A172 (cell line): ENCODE measurements at places on chromosomes 16 and 17.

DNA sequence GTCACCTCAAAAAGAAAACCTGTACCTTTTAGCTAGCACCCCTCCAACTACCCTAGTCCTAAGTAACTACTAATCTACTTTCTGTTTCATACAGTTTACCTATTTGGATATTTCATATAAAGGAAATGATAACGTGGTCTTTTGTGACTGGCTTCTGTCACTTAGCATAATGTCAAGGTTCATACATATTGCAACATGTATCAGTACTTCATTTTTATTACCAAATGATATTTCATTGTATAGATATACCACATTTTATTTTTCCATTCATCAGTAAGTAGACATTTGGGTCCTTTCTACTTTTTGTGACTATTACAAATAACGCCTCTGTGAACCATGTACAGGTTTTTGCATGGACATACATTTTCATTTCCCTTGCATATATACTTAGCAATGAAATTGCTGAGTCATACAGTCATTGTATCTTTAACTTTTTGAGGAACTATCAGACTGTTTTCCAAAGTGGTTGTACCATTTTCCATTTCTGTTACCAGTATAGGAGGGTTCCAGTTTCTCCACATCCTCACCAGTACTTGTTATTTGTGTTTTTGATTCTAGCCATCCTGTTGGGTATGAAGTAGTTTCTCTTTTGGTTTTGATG, 23.7 kb downstream of the MOSMO start:
- DNase-seq: no peak

DNA sequence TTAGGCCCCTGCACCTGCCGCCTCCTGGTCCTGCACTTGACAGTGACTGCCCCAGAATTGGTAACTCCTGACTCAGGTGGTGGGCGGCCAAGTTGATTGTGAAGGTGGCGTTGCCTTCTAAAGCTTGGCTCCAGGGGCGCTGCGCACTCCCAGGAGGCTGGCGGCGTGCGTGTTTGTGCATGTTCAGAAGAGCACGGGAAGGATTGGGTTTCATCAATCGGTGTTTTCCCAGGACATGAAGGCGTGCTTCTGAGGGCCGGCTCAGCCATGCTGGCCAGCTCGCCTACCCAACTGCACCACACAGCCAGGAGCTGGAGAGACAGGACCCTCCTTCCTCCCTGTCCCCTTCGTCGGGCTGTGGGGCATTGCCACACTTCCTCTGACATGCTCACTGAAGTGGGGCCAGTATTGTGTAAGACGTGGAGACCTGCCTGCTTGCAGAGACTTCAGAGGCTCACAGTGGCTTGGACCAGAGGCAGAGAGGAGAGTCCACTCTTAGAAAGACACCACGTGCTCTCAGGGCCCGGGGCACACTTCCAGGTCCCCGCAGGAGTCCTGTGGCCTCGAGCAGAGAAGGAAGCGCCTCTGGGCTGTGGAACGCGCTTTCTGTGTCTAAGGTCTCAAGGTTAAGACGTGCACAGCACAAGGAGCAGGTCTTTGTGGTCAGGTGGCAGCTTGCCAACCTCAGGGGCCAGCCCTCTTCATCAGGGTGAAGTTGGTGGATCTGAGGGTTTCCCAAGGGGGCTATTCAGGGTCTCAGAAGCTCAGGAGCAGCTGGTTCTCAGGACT, 2.8 kb downstream of the RAB40C start:
- no peak for DNase-seq

GRCh38 chr17:40106760-40107521, 6.6 kb upstream of the NR1D1 start:
- DNase-seq: no peak

- DNase-seq: no peak
Measured at GRCh38 chr17:49387498-49388289, 25.6 kb upstream of the ZNF652 start.

- peak; percentile 54 for DNase-seq
Measured at GRCh38 chr17:6641247-6641863, 495 bp downstream of the TXNDC17 start.

DNA sequence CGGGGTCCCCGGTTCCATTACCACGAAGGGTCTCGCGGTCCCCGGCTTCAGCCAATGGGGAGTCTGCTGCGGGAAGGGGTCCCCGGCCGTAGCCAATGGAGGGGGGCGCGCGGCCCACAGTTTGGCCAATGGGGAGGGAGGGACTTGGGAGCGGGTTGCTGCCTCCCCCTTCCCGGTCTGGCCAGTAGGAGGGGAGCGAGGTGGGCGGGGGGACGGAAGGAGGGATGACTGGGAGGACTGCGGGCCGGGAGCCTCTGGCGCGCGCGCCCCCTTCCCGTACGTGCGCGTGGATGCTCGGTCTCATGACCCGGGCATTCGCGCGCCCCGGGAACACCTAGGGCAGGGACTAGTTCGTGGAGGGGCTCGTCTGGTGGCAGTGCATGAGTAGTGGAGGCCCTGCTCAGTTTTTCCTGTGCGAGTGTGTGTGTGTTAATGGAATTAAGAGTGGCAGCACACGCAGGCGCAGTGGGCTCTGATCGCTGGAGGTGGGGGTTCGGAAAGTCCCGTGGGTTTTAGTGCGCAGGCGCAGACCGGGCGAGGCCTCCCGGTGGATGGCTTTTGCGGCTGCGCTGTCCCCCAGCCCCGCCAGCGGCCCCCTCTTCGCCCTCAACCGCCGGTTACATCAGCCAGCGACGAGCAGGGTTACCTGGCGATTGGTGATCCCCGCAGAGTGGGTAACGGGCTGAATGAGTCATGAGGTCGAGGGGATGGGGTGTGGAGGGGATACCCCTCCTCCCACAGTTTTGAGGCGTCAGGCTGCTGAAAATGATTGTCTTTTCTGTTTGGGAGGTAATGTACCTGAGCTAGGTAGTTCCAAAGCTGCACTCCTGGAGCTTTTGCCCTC, 1.3 kb downstream of the ATXN2L start:
- DNase-seq: peak; percentile 96

DNA sequence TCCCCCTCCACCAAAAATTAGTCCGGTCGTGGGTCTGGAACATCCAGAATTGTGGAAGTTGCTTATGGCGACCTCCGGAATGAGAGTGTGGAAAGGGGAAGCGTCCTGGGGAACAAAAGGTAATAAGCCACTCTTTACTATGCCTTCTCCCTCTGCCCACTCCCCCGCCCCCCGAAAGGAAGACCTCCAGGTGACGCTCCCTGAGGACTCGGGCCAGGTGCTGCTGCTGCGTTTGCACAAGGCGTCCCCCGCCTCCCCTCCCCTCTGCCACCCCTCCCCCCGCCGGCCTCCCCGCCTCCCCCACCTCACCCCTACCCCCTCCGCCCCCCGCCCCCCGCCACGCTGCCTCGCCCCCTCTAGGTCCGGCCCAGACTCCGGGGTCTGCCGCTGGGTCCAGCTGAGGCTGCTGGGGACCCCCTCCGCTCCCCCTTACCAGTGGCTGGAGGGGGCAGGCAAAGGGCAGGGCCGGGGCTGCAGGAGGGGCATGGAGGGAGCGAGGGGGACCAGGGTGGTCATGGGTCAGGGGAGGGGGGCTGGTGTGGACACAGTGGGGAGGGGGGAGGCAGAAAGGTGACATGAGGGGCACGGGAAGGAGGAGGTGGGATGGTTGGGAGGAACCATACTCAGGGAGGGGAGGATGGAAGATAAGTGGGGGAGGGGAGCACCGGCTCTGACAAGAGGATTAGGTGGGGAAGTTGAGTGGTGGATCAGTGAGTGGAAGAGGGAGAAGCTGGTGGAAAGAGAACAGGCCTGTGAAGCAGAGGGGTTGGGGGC, 23.6 kb downstream of the ALOX12B start:
- DNase-seq: no peak

DNA sequence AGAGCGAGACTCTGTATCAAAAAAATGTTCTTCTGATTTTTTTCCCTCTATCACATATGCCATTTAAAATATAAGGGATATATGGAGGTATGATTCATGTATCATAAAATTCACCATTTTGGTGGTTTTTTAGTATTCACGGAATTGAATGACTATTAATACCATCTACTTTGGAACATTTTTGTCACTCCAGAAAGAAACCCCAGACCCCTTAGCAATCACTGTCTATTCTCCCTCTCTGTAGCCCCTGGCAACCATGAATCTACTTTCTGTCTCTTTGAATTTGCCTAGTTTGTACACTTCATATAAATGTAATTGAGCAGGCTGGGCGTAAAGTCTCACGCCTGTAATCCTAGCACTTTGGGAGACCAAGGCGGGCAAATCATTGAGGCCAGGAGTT, 75.9 kb downstream of the PRKCA start:
- no peak for DNase-seq

DNA sequence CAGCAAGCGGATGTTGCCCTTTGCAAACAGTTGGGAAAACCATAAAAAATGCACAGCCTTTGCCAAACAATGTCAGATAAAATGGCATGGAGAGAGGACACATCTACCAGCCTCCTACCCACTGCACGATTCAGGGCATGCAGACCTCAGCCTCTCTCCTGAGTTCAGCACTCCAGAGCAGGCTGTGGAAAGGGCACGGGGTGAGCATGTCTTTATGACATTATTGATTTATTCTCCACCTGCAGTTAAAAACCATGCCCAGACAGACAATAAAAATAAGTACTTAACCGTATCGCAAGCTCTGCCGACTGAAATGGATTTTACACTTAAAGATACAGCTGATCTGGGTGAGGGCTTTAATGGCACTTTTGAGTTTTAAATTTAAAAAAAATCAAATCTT, 127.1 kb downstream of the MAF start:
- no peak for DNase-seq

- DNase-seq: no peak
Measured at GRCh38 chr16:11391576-11391975, 46.3 kb downstream of the RMI2 start.

GRCh38 chr17:74369221-74369620, 1.9 kb downstream of the GPR142 start:
- no peak for DNase-seq

DNA sequence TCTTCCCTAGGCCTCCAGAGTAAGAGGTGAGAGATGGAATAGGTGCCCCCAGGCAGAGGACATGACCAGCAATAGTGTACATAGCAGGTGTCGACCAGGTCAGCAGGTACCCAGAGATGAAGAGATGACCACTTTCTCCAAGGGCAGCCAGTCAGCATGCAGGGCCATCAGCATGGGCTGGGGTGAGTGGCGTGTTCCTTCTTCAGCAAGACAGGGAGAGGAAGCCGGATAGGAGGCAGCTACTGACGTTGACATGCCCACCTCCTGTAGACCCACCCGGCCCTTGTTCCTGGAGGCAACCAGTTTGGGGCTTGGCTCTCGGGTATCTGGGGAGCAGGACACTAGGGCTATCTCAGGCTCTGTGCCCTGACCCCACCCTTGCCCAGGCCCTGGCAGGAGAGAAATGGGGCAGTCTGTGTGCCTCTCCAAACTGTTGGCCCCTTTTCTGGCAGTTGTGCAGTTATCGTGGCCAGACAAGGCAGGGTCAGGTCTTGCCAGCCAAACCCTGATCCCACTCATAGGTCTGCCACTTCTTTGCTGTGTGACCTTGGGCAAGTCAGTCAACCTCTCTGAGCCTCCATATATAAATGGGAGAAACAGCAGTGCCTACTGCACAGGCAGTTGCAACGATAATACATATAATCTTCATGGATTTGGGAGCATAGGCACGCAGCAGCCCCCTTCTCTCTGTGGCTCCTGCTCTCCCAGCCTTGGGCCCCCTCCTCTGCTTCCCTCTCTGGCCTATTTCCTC, 1.4 kb upstream of the NDRG4 start:
- DNase-seq: no peak

GRCh38 chr16:20393801-20394577, 10.5 kb downstream of the PDILT start:
- no peak for DNase-seq

- DNase-seq: no peak
Measured at GRCh38 chr16:70575376-70575775, 51.8 kb downstream of the SF3B3 start.

DNA sequence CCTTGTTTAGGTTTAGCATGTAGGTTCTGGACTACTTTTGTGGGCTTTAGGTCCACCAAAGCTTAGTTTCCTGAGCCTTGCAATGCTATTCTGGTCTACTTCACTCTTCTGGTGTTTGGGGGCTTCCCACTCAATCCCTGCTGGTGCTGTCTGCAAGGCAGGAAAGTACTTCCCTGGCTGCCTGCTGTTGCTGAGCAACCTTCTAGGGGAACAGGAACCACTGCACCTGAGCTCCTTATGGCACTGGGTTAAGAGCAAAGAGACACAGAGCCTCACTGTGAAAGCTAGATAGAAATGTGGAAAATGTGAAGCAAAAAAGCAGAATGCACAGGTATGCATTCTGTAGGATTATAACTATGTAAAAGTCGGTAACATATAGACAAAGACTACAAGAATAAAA, 17.0 kb downstream of the MPO start:
- no peak for DNase-seq

DNA sequence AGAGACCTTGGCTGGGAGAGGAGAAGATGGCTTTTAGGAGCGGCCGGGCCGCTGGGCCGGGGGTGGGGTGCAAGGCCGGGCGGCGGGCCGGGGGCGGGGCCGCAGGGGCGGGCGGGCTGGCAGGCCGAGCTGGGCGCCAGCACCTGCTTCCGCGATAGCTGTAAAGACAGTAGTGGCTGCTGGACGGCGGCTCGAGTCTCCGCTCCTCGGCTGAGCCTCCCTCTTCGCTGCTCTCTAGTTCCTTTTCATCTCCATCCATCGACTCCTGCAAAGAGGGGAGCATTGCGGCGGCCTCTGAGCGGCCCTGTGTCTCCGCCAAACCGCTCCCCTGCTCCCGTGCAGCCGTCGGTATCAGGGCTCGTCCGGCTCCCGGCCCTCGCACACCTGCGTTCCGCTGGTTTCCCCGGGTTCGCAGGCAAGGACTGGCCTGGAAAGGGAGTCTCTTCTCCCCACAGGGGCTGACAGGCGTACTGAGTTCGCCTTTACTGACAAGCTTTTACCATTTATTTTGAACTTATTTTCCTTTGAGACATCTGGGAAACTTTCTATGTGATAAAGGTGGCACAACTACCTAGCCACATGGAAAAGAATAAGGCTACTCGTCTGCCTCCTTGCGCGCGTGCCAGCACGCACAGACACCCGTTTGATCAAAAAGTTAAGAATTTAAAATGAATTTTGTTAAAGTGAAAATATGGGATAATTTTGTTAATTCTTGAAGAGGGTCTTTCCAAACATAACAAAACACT, at the start of gene C17orf75:
Gene C17orf75, minus strand, starts transcription at position 317 of the 746 bp plus-strand sequence. Its CDS starts 34 bp downstream, at position 283.
- DNase-seq: peak; percentile 74

DNA sequence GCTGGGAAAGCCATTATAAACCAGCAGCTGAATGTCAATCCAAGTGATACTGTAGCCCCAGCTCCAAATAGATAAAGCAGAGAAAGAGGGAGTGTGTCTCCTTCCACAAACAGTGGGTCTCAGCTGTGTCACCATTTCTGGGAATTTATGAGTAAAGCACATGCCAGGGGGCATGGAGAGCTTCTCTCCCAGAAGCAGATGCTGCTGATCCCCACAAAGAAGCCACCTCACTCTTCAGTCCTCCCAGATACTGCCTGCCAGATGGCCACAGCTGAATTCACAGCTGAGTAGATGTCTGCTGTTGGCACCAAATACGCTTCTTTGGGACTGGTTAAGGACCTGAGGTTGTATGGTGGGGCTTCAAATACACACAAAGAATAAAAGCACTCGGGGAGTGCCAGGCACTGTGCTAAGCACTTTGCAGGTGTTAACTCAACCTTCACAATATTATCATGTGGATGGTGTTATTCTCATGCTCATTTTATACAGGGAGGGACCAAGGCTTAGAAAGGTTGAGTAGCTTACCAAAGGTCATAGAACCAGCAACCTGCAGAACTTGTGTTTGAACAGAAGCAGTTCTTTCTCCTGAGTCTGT, 298.3 kb downstream of the CDH11 start:
- DNase-seq: no peak

GRCh38 chr17:54980375-54980774, 11.8 kb downstream of the STXBP4 start:
- no peak for DNase-seq
